ENCODE measurements at places on chromosomes 16 and 17.
A peak's percentile ranks its signal among the peaks of the same experiment; 100 is the strongest.

GRCh38 chr17:63999680-64000531 lies 1.8 kb downstream of the PRR29 start:
- DNase-seq: no peak

- peak; percentile 91 for DNase-seq
Measured at GRCh38 chr17:66964930-66965800, 658 bp downstream of the CACNG4 start.

DNA sequence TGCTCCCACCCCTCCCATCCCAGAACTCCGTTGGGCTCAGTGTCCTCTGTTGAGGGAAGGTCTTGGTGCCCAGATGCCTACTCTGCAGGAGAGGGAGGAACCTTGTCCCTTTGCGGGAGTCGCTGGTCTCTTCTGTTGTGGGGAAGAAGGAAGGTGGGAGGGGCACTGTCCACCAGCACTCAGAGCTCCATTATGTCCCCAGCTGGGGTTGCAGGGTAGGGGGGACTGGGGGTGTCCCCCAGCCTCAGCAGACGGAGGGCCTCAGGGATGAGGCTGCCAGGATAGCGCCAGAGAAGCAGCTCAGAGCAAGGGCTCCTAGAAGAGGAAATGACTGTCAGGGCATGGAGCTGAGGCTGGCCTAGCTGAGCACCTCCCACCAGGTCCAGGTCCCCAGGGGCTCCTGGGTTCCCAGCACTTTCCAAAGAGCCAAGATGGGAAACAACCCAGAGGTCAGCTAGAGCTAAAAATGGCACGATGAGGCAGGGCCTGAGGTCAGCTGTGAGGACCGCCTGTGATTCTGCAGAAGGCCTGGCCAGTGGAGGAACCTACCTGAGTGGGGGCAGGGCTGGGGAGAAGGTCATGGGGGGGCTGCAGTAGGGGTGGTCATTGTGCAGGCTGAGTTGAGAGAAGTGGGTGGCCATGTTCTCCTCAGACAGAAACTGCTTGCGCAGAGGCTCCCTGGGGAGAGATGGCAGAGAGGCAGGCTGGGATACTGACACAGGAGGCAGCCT lies 893 bp downstream of the HCFC1R1 start:
- DNase-seq: no peak

DNA sequence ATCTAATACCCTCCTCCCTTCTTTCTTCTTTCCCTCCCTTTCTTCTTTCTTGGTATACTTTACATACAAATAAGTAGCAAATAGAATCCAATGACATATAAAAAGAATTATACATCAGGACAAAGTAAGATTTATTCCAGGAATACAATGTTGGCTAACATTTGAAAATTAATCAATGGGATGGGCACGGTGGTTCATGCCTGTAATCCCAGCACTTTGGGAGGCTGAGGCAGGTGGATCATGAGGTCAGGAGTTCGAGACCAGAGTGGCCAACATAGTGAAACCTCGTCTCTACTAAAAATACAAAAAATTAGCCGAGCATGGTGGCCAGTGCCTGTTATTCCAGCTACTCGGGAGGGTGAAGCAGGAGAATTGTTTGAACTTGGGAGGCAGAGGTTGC lies 72.1 kb downstream of the BCAS3 start:
- DNase-seq: no peak

DNA sequence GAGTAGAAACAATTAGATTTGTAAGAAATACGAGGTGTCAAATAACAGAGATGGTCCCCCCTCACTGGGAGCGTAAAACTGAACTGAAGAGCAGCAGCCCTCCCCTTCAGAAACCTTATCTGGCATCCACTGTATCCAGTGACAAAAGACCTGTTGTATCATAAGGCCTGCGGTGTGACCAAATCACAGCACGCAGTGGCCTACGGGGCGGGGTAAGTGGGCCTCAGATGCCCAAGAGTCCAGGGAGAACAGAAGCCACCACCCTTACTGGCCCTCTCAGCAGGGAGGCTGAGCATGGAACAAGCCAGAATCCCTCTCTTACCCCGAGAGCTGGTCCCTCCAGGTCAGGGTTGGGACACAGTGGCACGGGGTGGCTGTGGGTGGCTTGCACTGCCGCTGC lies 5.5 kb downstream of the JMJD6 start:
- DNase-seq: no peak

DNA sequence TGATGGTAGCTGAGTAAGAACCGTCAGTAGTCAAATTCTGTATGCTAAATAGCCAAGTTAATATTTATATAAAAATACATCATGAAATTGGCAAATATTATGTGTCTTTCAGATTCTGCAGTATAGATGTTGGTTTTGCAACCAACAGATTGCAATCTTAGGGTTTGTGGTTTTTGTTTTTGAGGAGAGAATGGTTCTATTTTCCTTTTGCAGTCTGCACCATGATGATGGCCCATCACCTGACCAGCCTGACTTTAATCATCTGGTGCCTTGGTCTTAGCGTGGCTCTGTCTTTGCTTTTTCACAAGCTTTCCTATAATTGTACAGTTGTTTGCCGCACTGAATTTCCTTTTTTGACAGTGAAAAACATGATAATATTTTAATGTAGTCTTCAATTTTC lies 50.7 kb downstream of the NUP93 start:
- no peak for DNase-seq

DNA sequence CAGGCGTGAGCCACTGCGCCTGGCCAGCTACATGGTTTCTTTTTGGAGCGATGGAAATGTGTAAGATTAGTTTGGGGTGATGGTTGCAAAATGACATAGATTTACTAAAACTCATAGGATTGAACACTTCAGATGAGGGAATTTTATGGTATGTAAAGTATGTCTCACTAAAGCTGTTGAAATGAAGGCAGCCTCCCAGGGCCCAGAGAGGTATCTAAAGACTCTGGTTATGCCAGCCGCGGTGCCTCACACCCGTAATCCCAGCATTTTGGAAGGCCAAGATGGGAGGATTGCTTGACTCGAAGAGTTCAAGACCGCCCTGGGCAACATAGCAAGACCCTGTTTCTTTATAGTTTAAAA lies 254.9 kb downstream of the PARN start:
- DNase-seq: no peak

GRCh38 chr16:23836404-23837311 lies 875 bp downstream of the PRKCB start:
- peak; percentile 46 for DNase-seq

DNA sequence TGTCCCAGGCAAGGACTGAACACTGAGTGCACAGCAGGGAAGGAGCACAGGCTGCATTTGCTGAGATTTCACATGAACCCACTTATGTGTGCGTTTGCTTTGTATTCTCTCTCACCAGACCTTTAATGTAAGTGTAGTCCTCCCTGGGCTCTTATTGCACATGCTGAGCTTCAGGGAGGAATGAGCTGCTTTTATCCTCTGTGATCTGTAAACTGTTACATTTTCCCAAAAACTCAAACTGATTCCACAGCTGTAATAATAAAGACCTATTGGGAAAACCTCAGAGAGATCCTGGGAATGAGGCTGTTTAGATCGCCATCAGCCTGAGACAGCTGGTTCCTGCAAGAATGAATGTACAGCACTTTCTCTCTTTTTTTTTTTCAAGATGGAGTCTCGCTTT lies 53.6 kb upstream of the ADORA2B start:
- DNase-seq: no peak

DNA sequence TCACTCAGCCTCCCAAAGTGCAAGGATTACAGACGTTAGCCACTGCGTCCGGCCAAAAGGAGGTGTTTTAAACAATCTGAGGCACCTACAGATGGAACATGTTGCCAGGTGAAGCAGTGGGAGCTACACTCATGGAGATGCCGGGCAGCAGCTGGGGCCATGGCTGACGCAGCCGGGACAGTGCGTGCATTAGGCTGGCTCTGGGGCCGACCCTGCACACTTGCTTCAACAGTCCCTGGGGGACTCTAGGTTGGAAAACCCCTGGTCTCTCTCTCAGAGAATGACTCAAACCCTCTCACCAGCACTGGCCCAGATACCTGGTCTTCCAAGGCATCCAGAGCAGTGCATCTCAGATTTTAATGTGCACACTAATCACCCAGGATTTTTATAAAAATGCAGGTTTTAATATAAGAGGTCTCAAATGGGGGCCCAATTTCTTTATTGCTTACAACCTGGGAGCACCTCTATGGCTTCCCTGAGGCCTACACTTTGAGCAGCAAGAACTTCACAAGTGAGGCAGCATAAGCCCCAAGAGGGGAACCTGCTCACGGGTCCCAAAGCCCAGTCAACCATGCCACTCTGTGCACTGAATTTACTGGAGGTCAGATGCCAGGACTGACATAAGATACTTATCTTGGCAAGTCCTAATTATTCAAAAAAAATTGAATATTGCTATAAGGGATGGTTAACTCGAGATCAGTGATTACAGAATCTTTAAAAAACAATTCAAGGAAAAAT lies 70.8 kb upstream of the TRAP1 start:
- no peak for DNase-seq

DNA sequence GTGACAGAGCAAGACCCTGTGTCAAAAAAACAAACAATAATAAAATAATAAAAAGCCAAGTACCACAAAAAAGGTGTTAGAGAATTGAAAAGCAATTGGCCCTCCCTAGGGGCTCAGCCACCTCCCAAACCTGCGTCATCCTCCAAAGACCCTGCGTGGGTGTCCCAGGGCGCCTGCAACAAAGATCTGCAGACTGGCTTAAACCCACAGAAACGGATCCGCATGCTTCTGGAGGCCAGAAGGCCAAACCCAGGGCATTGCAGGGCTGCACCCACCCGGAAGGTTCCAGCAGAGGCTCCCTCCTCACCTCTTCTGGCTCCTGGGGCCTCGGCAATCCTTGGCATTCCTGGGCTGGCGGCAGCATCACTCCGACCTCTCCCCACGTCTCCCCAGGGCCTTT lies 1.5 kb downstream of the ENPP7 start:
- DNase-seq: no peak
